ENCODE measurements at places on chromosomes 16 and 17. TPM values are rescaled to one million over a fixed set of nuclear protein-coding genes. Genes with fewer than 3 reads are reported as not detected.

The PNMT gene
- total RNA-seq: 1.8 TPM

The PERCC1 gene
- not detected for total RNA-seq

The NUFIP2 gene
- 33.0 TPM for total RNA-seq

The SLC16A6 gene
- total RNA-seq: 9.2 TPM

The SEZ6L2 gene
- 0.22 TPM for total RNA-seq

The AANAT gene
- not detected for total RNA-seq

The RGS11 gene
- 4.8 TPM for total RNA-seq

The ZP2 gene
- total RNA-seq: not detected

DNA sequence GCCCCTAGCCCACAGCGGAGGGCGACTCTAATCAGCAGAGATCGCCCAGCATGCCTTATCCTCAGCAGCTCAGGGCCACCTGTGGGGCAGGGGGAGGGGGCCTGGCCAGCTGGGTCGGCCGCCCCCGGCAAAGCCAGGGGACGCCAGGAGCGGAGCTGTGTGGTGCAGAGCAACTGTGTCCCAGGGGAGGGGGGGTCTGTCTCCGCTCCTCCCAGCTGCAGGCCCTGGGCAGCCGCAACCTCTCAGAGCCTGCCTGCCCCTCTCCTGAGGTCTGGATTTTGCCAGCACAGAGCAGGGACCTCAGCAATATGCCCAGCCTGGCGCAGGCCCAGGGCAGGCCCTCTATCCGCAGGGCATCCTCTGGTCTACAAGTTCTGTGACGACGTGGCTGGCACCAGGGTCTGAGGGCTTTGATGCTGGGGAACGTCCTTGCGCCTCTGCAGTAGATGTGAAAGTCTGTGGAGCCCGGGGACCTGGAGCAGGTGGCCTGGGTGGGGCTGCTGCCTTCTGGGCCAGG is 36.5 kb upstream of the SLC38A10 start:
- H3K4me3 ChIP-seq: no peak overlapping the region
- H3K4me1 ChIP-seq: peaks cover 35% of the 10 kb centered on the region
- DNase-seq: no peak
- H3K36me3 ChIP-seq: no peaks in the 10 kb centered on the region

DNA sequence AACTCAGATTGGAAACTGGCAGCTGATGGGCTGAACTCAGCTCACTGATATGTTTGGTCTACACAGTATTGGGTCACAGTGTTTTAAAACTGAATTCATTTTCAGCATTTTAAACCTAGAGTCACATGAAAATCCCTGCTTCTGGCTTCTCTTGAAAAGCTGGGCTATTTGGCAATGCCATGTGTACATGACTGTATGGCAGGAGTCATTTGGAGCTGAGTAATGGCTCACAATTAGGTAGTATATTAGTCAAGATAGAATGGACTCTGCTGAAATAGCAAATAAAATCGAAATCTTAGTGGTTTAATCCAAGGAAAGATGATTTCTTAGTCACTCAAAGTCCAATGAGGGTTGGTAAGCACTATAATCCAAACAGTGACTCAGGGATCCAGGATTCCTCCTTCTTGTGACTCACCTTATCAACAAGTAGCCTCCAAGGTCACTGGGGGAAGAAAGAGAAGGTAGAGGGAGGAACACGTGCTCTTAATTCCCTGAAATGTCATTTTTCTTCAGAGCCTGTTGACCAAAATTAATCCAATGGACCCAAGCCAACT is 13.9 kb upstream of the PMP22 start:
- peaks cover 3% of the 10 kb centered on the region for H3K4me1 ChIP-seq
- no peak overlapping the region for H3K27ac ChIP-seq
- H3K36me3 ChIP-seq: no peaks in the 10 kb centered on the region
- DNase-seq: no peak
- H3K27me3 ChIP-seq: peaks cover 12% of the 10 kb centered on the region
- no peak overlapping the region for H3K4me3 ChIP-seq

- no peak for DNase-seq
- H3K4me1 ChIP-seq: peaks cover 42% of the 10 kb centered on the region
- H3K27me3 ChIP-seq: no peaks in the 10 kb centered on the region
- H3K27ac ChIP-seq: no peak overlapping the region
These were observed 11.4 kb upstream of the SLC38A10 start for GRCh38 chr17:81306491-81306890.

- no peak for DNase-seq
- peak overlapping the region; percentile 11 for H3K27ac ChIP-seq
- H3K4me1 ChIP-seq: peaks cover 10% of the 10 kb centered on the region
- no peak overlapping the region for H3K4me3 ChIP-seq
These were observed 7.3 kb downstream of the CYB5D1 start for GRCh38 chr17:7864995-7865650.

DNA sequence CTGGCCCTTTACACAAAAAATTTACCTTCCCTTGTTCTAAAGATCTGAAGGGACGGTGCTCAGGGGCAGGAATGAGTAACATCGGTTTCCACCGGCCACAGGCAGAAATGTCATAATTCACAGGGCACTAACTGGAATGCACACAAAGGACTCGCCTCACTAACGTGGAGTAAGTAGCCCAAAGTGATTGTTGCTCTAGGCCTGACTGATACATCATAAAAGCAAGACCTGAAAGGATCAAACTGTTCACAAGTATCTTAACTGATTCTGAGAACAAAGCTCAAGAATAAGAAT is 8.9 kb upstream of the TCF25 start:
- H3K4me3 ChIP-seq: no peak overlapping the region
- H3K36me3 ChIP-seq: peaks cover 6% of the 10 kb centered on the region
- H3K4me1 ChIP-seq: peaks cover 10% of the 10 kb centered on the region
- peak overlapping the region; percentile 73 for H3K27ac ChIP-seq
- H3K27me3 ChIP-seq: no peaks in the 10 kb centered on the region

DNA sequence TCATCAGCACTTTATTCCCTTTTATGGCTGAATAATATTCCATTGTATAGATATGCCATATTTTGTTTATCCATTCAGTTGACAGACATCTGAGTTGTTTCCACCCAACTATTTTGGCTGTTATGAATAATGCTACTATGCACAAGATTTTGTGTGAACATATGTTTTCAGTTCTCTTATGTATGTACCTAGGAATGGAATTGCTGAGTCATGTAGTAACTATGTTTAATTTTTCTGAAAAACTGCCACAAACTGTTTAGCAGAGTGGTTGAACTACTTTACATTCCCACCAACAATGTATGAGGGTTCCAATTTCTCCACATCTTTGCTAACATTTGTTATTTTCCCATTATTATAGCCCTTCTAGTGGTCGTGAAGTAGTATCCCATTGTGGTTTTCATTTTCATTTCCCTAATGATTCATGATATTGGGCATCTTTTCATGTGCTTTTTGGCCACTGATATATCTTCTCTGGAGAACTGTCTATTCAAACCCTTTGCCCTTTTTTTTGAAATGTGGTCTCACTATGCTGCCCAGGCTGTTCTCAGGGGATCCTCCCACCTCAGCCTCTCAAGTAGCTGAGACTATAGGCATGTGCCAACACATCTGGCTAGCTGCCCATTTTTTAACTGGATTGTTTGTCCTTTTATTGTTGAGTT is 26.3 kb downstream of the SMURF2 start:
- no peaks in the 10 kb centered on the region for H3K36me3 ChIP-seq
- H3K27me3 ChIP-seq: no peaks in the 10 kb centered on the region
- H3K27ac ChIP-seq: no peak overlapping the region
- peaks cover 10% of the 10 kb centered on the region for H3K4me1 ChIP-seq
- DNase-seq: no peak
- no peak overlapping the region for H3K4me3 ChIP-seq

DNA sequence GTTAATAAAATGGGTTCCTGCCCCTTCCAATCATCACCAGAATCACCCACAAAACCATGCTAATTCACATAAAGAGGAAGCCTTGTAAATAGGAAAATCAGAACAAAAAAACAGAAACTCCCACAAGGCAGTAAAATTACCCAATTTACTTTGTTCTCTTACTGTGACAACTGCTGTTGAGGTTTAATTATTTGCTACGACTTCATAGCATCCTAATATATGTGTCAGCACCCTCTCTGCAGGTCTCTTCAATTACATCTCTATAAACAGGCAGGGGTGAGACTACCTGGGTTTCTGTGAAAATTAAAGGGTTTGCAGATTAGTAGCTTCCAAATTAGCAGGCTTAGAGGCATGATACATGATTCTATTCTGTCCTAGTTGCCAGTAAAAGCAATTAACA is 2.7 kb downstream of the WDR59 start:
- H3K36me3 ChIP-seq: peaks cover 18% of the 10 kb centered on the region
- no peaks in the 10 kb centered on the region for H3K27me3 ChIP-seq
- H3K27ac ChIP-seq: no peak overlapping the region
- no peak for DNase-seq
- peaks cover 14% of the 10 kb centered on the region for H3K4me1 ChIP-seq
- H3K4me3 ChIP-seq: no peak overlapping the region

GRCh38 chr17:77264617-77265230 is 124.0 kb downstream of the SEC14L1 start:
- H3K27ac ChIP-seq: no peak overlapping the region
- H3K4me3 ChIP-seq: no peak overlapping the region
- DNase-seq: no peak
- no peaks in the 10 kb centered on the region for H3K27me3 ChIP-seq
- H3K36me3 ChIP-seq: no peaks in the 10 kb centered on the region

DNA sequence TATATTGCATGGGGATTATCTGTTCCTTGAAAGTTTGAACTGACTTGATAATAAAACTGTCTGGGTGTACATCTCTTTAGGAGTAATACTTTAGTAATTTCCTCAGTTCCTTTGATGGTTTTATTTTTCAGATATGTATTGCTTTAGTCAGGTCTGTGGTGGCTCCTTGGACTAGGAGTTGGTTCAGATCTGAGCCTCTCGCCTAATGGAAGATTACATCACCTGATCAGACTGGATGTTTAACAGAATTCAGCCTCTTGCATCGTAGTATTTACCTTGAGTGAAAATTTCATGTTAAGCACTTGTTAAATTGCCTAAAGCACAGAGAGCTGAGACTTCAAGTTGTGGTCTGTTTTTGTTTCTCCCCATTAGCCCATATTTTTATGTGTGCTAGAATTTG is 267.3 kb downstream of the MAP2K4 start:
- H3K27ac ChIP-seq: no peak overlapping the region
- H3K4me3 ChIP-seq: no peak overlapping the region
- no peak for DNase-seq
- no peaks in the 10 kb centered on the region for H3K36me3 ChIP-seq
- no peaks in the 10 kb centered on the region for H3K27me3 ChIP-seq

DNA sequence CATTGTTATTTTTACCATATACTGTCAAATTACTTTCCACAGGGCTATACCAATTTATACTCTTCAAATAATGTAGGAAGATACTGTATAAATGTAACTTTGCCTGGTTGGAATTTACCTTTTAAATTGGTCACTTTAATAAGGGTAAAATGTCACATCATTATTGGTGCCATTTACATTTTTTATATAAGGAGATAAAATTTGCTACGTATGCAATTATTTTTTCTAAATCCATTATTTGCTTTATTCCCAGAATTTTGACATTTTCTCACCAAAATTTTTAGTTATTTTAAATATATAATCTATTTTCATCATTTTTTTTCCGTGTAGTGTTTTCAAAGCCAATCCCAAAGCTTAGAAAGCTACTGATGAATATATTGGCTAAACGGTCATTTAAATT is 664.7 kb downstream of the KCNJ2 start:
- no peaks in the 10 kb centered on the region for H3K36me3 ChIP-seq
- no peak for DNase-seq
- H3K27me3 ChIP-seq: no peaks in the 10 kb centered on the region
- H3K27ac ChIP-seq: no peak overlapping the region
- no peaks in the 10 kb centered on the region for H3K4me1 ChIP-seq
